CD14-positive monocyte (primary cell): ENCODE measurements at places on chromosomes 6 and 20. TPM values are rescaled to one million over a fixed set of nuclear protein-coding genes. Genes with fewer than 3 reads are reported as not detected.
A peak's percentile ranks its signal among the peaks of the same experiment; 100 is the strongest.

GRCh38 chr6:8017705-8018104 lies 46.5 kb downstream of the BLOC1S5 start:
- no peak for DNase-seq

DNA sequence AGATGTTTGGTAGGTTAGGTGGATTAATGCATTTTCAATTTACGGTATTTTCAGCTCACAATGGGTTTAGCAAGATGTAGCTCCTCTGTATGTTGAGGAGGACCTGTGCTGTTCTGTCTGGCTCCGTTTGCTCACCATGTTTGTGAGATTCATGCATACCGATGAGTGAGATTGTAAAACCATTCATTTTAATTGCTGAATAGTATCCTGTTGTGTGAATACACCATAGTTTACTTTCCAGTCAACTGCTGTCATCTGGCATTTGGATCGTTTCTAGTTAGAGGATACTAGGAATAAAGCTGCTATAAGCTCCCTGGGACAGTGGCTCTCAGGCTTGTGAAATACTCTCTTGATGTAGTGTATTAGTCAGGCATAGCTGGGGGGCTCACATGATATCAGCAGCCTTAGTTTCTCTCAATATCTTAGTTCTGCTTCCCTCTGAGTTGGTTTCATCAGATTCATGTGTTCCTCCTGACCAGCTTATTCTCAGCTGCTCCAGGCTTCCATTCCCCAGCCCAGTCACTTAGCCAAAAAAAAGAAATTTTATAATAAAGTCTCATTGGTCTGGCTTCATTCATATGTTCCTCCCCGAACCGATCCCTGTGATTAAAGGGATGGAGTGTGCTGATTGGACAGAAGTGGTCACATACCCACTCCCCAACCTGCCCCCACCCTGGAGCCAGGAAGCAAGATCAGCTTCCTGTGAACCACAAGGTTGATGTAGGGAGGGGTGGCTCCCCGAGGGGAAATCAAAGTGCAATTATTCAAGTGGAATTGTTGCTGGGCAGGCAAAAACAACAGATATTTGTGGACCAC lies 10.9 kb upstream of the B4GALT5 start:
- DNase-seq, result peak; percentile 63

GRCh38 chr6:133985970-133986369 lies 32.9 kb downstream of the TBPL1 start:
- DNase-seq, result no peak

DNA sequence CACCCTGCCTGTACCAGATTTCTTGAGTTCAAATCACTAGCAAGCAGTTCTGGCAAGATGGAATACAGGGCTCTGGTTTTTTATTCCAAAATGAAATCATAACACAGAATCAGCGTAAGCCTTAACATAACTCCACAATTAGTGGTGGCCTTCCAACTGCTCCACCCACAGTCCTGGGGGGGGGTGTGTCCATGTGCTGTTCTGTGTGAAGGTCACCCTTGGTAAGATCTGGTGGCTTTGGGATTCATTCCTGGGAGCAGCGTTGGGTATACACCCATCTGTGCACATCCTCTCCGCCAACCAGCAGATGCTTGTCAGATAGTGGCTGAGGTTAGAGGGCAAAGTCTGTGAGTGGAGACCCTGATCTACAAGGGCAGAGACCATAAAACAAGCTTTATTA lies 49.9 kb upstream of the CD83 start:
- DNase-seq, result no peak

The ARG1 gene
- not detected in 2 replicates for polyA plus RNA-seq

DNA sequence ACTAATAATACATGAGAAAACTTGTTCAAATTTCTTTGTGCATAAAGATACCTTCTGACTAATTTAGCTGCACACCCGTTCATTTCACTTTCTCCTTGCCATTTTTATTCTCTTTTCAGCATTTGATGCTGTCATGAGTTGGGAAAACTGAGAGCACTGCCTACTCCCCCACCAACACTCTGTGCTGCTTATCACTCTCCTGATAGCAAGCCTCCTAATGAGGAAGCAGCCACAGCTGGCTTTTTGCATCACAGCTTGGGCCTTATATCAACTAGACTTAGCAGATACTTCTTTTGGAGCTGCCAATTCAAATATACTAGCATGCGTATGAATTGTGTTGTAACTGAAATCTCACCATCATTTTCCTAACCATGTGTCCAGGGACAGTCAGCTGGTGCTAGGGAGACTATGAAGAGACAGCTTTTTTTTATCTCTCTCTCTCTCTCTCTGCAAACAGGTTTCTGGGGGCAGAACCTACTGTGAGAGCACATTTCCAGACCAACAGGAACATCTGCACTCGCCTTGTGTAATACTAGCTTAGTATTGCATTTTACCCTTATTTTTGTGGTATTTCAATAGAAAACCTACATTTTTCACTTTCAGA lies 699.0 kb downstream of the KHDRBS2 start:
- no peak for DNase-seq

The CRYBG1 gene
- 4.3 and 11.1 TPM in 2 replicates for polyA plus RNA-seq

- DNase-seq, result no peak
These were observed 441.1 kb downstream of the HAO1 start for GRCh38 chr20:7499201-7499600.

The TMEM244 gene
- not detected for polyA plus RNA-seq

- no peak for DNase-seq
These were observed 51.0 kb downstream of the RPS12 start for GRCh38 chr6:132865364-132865763.

DNA sequence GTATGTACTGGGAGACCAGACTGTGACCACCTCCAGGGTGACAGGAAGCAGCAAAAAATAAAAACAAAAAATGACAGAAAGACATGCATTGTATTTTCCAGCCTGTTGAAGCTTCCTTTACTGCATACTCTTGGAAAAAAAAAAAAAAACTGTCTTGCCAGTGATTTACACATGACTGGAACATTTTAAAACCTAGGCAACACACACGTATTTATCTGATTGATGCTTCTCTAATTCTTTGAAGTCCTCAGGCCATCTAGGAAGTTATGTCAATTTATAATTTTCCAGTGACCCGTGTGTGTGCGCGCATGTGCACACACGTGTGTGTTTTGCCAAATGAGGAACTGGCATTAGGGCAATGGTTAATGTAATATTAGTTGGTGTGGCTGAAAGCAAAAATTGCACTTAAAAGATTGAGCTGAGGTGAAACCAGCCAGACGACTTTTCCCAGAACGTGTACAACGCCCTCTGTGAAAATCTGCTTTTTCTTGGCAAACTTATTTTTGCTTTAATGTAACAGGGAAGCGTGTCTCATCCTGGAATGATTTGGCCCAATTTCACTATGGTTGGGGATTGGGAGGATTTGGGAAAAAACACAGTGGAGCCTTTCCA lies 315.2 kb downstream of the TFAP2A start:
- DNase-seq, result peak; percentile 36
